Stimulated activated CD8-positive, alpha-beta memory T cell treated with anti-CD3 and anti-CD28 coated beads, Interleukin-4, amount 100 ng/mL, for 1 hour (primary cell): ENCODE measurements at places on chromosomes 13 and 19.

GRCh38 chr19:51116736-51117286 lies 7.9 kb upstream of the SIGLEC9 start:
- DNase-seq = no peak

DNA sequence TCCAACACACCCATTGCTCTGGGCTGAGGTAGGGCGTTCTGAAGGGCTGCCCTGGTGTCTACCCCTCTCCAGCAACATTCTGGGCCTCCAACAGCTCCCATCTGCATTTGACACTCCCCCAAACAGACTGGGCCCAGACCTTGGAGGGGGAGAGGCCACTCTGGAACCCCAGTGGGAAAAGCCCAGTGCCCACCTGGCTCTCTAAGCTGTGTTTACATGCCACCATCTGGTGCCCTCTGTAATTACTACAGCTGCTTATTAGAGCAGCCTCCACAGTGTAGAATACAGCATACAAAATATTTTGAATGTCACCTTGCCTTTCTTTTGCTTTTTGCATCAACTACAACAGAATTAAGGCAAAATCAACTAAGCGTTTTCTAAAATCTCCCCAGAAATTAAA lies 35.8 kb upstream of the TM9SF2 start:
- no peak for DNase-seq

GRCh38 chr13:55669051-55669450 lies 1471.7 kb upstream of the PRR20A start:
- no peak for DNase-seq

DNA sequence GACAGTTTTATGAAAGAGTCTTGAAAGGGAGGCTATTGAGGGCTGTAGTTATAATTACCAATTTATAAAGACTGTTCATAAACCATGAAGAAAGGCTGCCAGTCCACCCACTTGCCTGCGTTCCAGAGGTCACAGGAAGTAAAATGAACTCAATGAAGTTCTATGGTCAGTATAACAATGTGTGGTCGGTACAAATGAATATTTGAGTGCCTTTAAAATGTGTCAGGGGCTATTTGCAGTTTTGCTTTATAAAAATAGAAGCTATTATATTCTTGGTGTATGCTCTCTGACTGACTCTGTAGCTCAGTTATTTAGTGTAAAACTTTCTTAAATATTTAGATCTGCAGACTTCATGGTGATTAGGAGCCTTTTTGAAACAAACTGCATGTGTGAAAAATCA lies 47.0 kb downstream of the ESD start:
- no peak for DNase-seq

DNA sequence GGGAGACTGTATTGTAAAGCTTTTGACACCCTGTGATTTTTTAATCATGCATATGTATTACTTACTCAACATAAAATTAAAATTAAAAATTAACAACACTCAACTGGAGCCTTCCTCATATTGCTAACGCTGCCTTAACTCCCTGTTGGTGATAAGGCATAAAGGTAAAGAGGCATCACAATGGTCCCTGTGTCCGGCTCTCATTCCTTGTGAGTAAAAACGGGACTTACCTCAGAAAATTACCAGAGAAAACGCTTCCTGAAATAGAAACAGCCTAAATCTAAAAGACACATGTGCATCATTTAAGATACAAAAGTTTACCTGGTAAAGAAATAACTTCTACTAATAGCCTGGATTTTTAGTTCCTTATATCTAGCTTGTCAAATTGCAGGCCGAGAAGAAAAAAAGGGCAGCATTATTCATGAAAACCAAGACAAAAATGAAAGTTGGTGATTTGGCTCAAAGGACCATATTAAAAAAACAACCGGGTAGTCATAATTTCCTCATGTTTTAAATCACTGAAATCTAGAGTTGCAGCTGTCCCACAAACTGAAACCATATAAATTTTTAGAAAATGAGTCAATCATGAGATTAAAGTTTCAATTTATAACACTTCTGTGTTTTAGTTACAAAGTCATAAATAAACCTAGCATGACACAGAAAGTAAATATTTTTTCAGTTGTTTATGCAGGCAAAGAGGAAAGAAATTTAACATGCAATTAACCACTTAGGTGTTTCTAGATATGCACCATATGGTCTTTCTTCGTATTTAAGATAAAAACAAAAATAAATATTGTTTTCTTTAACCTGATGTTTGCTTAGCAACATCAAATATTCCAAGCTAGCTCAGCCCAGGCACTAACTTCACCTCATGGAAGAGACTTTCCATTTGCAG lies 94.7 kb downstream of the MIPEP start:
- no peak for DNase-seq

DNA sequence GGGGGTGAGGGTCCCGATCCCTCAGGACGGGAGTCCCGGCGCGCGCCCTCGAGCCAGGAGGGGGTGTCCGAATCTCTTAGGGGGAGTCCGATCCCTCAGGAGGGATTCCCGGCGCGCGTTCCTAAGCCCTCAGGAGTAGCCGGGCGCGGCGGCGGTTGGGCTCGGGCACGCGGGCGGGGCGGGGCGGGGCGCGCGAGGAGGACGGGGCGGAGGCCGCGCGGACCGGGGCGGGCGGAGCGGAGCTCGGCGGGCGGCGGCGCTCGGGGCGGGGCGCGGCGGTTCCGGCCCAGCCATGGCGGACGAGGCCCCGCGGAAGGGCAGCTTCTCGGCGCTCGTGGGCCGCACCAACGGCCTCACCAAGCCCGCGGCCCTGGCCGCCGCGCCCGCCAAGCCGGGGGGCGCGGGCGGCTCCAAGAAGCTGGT lies at the start of gene CUL4A:
Gene CUL4A (plus strand): TSS at position 278 of the 423 bp plus-strand sequence. CDS start 15 bp downstream, at position 293.
- DNase-seq = peak; percentile 39

DNA sequence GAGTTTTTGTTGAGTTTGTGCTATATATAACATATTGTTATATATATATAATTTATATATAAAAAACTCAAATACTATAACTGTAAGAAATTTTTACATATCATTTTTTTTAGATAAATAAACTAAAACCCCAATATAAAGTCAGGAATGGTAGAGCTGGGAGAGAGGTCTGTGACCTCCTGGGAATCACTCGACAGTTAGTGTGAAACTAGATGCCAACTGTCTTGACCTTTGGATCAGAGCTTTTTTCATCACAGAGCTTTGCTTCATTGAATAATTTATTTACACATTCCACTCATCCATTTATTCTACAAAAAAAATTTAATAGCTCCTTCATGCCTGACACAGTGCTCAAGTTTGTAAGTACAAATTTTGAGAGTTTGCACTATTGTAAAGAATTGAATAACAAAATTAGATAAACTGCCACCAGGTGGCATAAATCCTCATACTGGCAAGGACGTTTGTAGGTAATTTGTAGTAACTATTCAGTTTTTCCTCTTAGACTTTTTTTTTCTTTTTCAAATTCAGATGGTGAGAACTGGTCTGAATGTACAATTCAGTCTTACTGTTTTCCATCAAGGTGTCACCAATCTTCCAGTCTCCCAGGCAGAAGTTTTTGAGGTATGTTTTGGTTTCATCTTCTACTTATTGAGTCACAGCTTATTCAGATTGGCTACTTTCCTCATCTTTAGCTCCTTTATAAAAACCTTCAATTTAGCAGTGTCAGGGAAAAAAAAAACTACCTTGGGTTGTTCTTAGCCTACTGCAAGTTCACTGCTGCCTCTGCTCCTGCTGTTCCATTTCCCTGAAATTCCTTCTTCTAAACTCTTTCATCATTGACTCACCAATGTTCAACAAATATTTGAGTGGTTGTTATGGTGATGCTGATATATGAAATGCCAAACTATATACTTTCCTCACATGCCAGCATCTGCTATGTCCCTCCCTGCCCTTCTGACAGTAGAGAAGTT lies 28.7 kb downstream of the LACC1 start:
- no peak for DNase-seq

DNA sequence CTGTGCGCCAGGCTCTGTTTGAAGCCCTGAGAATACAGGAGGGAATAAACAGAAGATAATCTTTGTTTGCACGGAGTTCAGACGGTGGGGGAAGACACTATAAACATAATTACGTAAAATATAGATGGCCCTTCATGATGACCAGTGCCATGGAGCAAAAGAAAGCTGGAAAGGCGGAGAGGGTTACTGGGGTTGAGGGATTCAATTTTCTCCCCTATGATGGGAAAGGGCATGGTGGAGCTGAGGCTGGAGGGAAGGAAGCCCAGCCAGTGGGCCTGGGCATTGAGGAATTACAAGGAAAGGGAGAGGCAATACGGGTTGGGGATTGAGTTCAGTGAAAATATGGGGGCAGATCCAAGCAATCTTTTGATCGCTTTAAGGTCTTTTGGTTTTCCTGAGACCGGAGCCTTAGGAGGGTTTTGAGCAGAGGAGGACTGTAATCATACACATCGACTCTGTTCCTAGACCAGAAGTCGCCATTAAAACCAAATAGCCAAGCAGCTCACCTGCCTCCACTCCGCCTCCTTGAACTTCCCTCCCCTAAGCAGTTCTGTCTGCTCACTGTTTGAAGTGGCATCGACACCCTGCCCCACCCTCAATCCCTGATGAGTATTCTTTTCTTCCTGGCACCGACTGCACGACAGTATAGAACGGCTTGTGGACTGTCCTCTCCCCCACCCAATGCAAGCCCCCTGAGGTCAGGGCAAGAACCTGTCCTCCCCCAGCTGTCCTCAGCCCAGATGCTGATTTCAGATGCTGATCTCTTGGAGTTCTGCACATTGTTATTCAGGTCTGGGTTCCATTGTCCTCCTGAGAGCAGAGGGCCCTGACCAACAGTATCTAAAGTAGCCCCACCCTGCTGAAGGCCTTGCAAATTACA lies 813 bp upstream of the ZNF296 start:
- no peak for DNase-seq

DNA sequence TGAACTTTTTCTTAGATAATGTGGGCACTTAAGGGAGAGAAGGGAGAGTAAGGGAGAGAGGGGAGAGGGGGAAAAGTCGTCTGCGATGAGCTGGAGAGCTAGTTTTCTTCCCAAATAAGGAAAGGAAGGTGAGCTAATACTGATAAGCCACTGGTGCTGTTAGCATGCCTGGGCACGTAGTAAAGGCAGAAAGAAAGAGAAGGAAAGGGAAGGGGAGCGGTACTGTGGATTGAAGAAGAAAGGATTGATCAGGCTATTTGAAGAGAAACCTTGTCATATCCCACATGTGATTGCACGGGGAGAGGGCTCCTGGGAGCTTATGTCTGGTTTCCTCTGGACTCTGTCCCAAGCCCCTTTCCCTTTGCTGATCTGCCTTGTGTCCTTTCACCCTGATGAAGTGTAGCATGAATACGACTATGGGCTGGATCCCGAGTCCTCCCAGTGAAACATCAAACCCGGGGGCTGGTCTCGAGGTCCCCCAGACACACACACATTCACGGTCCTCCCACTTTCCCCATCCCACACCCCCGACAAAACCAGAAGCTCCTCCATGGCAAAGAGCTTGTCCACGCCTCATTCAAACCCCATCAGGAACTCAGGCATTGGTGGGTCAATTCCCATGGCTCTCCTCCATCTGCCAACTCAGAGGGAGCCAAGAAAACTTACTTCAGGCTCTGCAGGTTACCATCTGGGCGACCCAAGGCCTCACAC lies 30.6 kb downstream of the NLRP13 start:
- no peak for DNase-seq

GRCh38 chr13:59766236-59766635 lies 397.5 kb downstream of the DIAPH3 start:
- no peak for DNase-seq

DNA sequence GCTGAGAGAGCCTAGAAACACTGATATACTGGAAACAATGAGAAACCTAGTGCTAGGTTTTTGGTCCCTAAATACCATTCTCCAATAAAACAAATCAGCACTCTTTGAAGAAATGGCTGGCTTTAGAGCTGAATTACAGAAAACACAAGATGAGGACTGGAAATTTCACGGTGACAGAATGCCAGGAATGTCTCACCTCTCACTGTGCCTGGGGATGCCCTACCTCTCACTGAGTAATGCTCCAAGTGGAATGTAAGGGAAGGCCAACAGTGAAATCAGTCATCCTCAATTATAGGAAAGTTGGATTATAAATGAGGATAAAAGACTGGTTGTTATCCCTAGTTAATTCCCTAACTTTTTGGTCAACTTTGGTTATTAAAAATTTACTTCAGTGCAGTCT lies 259.0 kb downstream of the NALCN start:
- DNase-seq = no peak

- no peak for DNase-seq
Observed at GRCh38 chr19:13026462-13027370, 31.4 kb downstream of the NFIX start.

GRCh38 chr13:46553886-46554858 lies 1.2 kb downstream of the LRCH1 start:
- peak; percentile 26 for DNase-seq

GRCh38 chr19:28971049-28971448 lies 241.9 kb downstream of the UQCRFS1 start:
- DNase-seq = no peak

- DNase-seq = no peak
Observed at GRCh38 chr13:80037505-80037888, 303.4 kb downstream of the SPRY2 start.

DNA sequence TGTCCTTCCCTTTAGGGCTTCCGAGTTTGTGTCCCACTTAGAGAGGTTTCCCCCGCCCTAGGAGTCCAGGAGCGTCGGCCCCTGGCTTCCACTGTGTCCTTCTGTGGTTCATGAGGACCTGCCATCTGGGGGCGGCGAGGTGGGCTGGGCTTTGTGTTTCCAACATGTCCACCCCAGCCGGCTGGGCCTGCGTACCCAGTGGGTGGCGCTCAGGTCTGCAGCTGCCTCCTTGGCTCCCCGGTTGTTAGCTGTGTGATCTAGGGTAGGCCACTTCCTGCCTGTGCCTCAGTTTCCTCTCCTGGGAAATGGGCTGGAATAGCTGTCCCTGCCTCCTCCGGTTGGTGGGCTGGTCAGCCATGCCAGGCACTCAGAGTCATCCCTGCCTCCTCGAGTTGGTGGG lies 28.4 kb downstream of the KDM4B start:
- no peak for DNase-seq

DNA sequence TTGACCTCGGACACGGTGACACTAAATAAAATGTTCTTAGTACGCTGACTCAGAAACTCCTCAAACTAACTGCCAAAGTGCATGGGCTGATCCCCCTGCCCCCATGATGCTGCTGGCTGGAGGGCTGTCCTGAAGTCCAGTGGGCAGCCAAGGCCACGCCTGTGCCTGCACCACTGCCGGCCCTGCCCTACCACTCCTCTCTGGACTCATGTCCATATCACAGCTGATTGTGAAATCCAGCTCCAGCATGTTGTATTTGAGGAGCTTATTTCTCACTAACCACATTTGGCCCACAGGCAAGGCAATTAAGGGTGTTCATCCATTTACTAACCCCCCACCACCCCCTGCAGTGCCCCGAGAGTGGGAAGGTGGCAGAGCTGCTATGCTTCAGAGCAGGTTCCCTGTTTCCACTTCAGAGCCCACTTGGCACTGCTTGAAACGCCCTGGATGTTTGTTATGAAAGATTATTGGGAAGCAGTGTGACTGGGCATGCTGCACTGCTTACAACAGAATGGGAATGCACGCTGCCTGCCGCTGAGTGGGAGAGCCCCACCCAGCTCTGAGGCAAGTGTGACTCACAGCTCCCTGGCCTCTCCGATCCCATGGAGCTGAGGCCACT lies 114.0 kb downstream of the UQCRFS1 start:
- DNase-seq = no peak

GRCh38 chr13:112716461-112716820 lies 26.6 kb downstream of the ATP11A start:
- no peak for DNase-seq

GRCh38 chr13:60230593-60230992 lies 66.9 kb upstream of the DIAPH3 start:
- DNase-seq = no peak
